Glutamatergic neuron (in vitro differentiated cells): ENCODE measurements at places on chromosomes 5 and 9. TPM values are rescaled to one million over a fixed set of nuclear protein-coding genes. Genes with fewer than 3 reads are reported as not detected.

DNA sequence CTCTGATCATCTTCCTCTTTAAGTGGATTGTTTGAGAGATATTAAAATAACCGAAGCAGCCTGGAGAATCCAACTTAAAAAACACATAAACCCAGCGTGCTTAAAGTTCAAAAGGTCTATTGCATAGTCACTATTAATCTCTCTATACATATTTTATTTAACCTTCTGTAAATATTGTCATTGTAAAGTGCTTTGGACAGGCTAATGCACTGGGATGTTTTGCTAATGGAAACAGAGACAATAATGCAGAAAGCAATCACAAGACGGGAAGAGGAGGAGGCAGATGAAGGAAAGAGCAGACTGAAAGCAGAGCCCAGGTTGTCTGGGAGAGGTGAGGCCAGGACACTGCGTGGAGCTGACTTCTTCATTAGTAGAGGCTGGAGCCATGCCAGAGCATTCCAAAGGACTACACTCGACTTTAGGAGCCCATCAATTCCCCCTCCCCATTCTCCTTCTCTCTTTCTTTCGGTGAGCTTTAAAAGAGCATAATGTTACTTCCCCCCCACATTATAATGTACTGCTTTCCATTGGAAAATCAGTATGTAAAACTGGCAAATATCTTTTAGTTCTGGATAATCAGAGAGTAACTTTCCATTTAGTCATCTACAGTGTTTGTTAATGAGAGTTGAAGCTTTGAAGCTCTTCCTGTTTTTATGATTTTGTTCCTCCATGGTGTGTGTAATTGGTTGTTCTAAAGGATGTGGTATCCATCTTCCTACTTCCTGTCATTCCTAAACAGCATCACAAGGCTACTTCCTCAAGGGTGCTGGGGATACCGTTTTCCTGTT is 307.3 kb upstream of the MPDZ start:
- no peak for DNase-seq

NFX1 gene
- total RNA-seq: 37.5 TPM

DNA sequence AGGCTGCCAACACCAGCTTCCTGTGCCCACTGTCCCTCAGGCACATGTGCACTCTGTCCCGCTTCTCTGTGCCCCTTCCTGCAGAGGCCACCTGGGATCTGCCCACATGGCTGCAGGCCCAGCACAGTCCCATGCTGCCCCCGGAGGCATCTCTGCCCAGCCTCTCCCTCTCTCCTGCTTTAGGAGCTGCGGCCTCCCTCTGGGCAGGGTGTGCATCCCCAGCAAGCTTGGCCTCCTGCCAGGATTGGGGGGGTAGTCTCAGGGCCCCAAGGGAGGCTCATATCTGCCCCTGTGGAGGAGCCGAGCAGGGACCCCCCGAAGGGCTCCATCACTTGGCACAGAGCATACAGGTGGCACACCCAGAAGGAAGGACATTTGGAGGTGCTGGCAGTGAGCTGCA is 24.8 kb downstream of the FLT4 start:
- DNase-seq: no peak

BRD9 gene
- 104 TPM for total RNA-seq

GRCh38 chr9:84589542-84589941 is 80.0 kb upstream of the NTRK2 start:
- no peak for DNase-seq

GRCh38 chr9:78756813-78757510 is 460.0 kb downstream of the PSAT1 start:
- no peak for DNase-seq

ROPN1L gene
- not detected for total RNA-seq

DNA sequence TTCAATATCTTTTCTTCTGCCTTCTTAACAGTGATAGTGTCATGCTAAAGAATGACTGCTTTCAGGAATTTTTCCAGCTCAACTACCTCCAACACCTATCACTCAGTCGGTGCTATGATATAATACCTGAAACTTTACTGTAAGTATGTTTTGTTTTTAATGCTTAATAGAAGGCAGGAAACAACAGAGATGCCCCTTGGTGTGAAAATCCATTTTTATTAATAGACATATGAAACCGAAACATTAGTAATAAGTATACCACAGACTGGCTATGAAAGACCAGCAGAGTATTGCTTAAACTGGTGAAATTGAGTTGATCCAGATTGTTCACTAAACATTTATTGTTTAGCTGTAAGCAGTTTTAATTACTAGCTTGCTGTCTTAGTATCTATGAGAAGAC is 25.2 kb downstream of the SKP2 start:
- no peak for DNase-seq

GRCh38 chr9:22415941-22416691 is 30.5 kb upstream of the DMRTA1 start:
- DNase-seq: no peak

KLF9 gene
- 0.25 TPM for total RNA-seq

FYB1 gene
- total RNA-seq: not detected

NSA2 gene
- 43.9 TPM for total RNA-seq

DNA sequence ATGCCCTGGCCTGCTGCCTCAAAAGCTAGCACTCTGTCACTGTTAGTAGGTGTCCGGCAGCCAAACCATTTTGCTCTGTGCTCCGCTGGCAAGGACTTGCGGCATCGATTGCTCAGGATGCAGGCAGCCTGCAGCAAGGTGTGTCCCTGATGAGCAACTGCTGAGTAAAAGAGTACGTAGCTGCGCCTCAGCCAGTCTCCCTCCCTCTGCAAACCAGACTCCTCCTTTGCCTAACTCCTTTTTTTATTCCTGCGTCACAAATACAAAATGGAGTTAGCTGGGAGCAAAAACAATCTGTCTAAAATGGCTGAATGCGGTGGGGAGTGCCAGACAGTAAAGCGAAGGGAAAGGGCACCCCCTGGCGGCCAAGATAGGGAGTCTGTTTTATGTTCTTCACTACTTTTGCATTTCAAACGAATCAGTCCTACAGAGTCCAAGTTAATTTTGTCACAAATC is 61.1 kb downstream of the DIAPH1 start:
- DNase-seq: peak; percentile 88

GRCh38 chr5:14202462-14202861 is 59.3 kb downstream of the TRIO start:
- no peak for DNase-seq

GRCh38 chr5:137828180-137828579 is 39.5 kb upstream of the MYOT start:
- no peak for DNase-seq

DNA sequence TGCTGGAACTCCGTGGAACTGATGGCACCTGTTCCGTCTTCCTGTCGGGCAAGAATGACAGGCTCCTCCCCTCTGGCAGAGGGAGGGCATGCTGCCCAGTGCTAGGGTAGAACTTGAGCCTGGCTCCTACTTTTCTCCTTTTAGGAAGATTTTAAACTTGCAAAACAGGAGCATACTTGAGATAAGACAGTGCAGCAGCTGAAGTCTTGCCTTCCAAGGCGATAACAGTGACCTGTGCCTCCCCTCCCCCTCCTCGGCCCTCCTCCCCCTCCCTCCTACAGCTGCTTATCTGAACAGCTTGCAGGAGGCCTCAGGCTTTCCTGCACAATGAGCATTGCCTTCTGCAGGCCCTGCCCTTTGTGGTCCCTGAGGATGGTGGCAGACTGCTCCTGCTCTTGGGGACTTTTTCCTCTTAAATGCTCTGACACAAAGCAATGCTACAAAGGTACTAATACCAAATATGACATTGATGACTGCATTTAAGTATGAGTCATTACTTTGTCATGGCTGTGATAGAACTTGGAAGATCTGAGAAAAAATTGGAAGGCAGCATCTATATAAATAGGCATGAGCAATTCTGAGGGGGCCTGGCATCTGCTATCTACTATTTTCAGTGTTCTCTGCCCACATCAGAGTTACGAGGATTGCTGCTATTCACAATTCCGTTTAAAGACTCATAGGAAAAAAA is 2.0 kb downstream of the GADD45G start:
- peak; percentile 83 for DNase-seq

DNA sequence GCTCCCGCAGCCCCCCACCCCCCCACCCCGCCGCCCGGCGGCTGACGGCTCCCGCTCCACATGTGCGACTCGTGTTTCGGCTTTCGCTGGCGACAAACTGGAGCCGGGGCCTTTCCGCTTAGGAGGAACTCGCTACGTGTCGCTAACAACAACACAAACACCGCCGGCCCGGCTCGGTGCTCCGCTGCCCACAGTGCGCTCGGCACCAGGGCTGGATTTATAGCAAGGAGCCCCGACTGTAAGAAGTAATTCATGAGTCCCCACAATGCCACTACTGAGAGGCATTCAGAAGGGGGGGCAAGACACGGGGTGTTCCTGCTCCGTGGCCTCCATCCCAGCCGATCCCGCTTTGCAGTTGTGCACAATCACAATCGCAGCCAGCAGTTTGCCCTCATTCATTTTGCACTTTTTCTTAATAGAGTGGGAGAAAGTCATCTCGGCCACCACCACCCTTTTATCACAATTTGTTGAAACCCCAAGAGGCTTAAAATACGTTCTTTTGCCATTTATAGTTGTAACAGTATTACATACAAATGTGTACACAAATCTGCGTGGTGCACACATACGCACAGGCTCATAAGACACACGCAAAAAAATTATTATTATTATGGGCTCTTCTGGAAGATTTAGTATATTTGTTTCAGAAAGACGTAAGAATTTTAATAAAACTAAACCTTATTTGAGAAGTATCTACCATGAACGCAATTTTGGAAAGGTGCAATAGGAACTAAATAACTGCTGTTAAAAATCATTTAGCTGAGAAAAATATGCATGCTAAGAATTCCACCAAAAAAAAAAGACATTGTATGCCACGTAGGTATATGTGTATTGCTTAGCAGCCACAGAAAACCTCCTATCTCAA is 48.1 kb downstream of the EBF1 start:
- peak; percentile 66 for DNase-seq

DNA sequence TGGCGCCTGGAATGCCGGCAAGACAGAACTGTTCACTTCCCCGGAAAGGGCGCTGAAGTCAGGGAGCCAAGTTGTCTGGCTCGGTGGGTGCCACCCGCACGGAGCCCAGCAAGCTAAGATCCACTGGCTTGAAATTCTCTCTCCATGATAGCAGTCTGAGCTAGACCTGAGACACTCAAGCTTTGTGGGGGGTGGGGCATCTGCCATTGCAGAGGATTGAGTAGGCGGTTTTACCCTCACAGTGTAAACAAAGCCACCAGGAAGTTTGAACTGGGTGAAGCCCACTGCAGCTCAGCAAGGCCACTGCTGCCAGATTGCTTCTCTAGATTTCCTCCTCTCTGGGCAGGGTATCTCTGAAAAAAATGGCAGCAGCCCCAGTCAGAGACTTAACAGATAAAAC is 277.4 kb downstream of the SLCO4C1 start:
- peak; percentile 4 for DNase-seq

NADK2 gene
- total RNA-seq: 24.2 TPM

RNF38 gene
- 129 TPM for total RNA-seq

GRCh38 chr9:131709771-131710431 is 30.0 kb downstream of the RAPGEF1 start:
- no peak for DNase-seq

GRCh38 chr9:124202447-124202971 is 55.2 kb upstream of the NEK6 start:
- no peak for DNase-seq

- DNase-seq: no peak
Observed at GRCh38 chr9:91208419-91208745, 153.3 kb downstream of the AUH start.

TMEM215 gene
- total RNA-seq: 0.27 TPM

DNA sequence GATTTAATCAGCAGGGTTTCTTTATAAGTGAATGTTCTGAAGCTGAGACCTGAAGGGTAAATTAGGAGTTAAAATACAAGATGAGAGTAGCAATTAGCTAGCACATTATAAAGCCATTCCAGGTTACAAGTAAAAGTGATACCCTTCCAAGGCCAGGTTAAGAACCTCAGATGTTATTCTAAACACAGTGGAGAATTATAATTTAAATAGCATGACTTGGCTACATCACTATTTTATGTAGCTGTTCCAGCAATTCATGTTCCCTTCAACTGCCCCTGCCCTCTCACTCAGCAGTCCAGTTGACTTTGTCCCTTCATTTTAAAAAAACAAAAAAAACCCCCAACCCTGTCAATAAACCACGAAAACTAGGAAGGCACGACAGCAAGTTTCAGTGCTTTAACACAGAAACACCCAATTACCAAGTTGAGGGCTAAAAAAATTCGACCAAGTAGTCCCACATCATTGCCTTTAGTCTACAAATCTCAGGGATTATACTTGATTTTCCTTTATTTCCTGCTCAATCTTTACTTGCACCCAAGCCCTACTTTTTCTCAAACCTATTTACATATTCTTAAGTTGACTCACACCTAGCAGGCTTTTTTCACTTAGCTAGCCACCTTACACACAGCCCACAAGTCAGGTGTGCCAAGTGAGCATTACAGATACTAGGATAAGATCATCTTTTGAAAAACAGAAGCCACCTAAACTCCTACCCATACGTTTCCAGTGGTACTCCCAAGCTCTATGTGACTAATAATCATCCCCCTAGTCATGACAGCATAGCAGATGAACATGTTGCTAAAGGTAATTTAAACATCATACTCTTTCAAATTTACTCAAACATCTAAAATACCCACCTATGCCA is 3.4 kb downstream of the RPL37 start:
- no peak for DNase-seq

DNA sequence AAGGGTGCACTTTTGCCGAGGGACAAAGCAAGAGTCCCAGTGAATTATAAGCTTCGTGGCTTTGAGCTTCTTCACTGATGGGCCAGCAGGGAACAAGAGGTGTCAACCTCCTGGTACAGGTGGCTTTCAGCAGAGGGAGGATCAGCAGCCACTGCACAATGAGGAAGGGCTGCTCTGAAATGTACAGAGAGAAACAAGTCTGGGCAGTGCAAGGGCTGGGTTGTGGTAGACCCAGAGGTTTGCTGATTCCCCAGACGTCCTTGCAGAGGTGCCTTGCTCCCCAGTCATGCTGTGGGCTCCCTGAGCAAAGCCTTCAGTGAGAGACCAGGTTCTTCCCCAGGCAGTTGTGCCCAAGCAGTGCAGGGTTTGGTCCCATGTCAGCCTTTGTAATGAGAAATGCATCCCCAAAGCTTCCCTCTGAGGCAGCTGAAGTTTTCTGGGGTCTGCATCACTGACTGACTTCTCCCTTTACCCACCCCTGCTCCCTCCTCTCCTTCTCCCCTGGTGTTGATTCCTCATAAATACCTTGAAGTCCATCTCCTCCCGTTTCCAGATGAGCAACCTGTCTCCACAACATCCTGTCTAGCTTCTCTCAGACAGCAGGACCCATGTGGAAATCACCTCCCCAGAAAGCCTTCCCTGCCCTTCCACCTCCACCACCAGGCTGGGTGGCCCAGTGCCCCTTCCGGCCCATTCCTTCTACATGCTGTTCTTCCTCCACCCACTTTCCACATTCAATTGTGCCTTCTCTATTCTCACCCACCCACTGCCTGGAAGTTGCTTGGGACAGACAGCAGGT is 599.6 kb upstream of the ADAMTS16 start:
- no peak for DNase-seq

- DNase-seq: peak; percentile 39
Observed at GRCh38 chr5:36305571-36306326, 4.0 kb upstream of the RANBP3L start.

- no peak for DNase-seq
Observed at GRCh38 chr5:146399481-146399880, 47.7 kb upstream of the TCERG1 start.
